Nucleus accumbens (tissue), 56 donors: ENCODE measurements at places on chromosomes 2 and 18.

DNA sequence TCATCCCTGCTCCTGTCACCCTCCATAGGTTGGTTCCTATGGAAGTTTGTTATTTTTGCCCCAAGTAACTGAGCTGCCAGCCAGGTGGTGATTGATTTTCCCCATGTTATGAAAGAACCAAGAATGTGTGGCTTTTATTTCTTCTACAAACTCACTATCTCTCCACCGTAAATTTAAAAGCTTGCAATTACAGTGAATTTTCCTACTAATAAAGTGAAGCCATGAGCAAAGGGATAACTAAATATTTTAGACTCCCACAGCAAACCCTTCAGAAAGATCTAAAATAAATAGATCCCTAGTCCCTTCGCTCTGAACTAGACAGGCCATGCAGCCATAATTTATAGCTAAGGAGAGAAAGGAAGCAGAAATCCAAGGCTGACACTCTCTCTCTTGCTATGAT lies 6.2 kb upstream of the KIAA2012 start:
- DNase-seq = no peak

GRCh38 chr2:1483551-1483950 lies 70.3 kb downstream of the TPO start:
- no peak for DNase-seq

DNA sequence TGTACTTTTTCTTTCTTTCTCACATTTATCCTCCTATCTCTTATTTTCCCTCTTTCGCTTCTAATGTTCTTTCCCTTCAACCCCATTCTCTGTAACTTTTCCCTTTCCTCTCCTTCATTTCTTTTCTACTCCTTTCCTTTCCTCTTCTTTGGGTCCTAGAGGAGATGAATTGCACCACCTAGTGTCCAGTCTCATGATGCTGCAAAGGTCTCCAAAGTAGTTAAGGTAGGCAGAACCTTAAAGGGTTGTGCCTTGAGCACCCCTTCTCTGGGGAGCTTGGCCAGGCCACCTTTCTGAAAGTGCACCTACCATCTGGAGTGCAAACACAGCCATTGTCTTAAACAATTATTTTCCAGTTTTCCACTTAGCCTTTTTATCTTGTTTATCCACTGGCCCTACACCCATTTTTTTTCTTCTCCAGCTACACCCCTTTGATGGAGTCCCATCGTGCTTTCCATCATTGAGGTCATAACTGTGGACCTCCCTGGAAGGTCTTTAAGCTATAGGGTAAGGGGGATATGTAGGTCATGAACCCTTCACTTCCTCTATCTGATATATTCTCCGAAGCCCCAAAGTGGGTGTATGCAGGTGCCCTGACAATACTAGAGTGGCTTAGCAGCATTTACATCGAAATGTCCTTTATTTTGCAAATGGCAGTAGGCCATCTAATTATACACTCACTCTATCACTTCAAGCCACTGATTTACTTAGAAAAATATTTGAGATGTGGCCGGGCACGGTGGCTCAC lies 155.9 kb downstream of the ESCO1 start:
- peak; percentile 4 for DNase-seq

DNA sequence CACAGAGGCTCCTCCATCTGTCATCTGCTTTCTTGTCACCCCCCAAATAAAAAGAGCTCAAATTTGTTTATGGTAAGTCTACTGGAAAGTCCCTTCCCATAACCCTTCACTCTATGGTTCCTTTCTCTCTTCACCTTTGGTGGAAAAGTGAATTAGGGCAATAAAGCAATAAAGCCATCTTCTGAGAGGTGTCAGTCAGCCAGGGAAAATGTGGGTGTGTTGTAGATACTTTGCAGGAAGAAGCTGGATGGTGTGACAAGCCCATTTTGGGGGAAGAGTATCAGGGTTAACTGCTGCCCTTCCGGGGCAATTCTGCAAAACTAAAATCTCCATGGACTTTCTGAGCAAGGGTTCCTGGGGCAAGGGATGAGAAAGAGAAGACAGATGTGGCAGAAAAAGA lies 197.9 kb downstream of the SH3BP4 start:
- DNase-seq = no peak

DNA sequence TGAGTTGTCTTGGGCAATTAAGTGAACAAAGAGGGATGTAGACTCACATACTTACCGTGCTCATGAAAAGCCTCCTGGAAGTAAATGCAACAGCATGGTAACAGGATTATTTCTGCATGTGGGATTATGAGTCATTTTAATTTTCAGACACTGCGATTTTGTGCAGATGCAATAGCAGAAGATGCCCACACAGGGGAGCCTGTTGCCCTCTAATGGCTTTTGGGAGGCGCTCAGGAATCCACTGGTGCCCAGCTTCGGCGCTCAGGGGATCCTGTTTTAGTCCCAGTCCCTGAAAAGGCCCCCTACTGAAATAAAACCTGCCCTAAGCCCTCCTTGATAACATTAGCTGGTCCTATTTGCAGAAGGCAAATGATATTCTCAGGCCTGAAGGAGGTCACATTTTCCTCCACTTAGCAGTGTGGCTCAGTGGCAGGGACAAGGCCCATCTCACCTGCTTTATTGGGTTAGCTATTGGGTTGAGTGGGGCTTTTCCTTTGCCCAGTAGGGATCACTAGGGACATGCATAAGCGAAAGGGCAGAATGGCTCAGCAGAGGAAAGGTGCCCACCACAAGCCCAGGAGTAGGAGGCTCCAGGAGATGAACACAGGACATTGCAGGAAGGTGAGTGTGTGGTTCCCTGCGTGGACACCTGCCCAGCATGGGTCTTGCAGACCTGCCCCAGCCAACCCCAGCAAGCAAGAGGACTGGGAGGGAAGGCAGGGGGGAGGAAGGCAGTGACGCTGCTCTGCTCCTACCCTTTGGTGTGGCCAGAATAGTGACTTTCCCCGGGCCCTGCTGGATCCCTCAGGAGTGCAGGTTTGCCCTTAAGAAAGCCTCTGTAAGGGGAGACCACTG lies 26.5 kb upstream of the KCNS3 start:
- DNase-seq = no peak

DNA sequence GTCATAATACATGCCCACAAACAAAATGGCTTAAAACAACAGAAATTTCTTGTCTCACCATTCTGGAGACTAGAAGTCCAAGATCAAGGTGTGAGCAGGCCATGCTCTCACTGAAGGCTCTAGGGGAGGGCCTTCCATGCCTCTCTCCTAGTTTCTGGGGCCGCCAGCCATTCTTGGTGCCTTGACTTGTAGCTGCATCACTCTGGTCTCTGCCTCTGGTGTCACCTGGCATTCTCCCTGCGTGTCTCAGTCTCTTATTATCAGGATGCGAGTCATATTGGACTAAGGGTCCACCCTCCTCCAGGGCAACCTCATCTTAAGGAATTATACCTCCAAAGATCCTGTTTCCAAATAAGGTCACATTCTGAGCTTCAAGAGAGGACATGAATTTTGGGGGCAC lies 76.1 kb downstream of the KCNF1 start:
- no peak for DNase-seq

DNA sequence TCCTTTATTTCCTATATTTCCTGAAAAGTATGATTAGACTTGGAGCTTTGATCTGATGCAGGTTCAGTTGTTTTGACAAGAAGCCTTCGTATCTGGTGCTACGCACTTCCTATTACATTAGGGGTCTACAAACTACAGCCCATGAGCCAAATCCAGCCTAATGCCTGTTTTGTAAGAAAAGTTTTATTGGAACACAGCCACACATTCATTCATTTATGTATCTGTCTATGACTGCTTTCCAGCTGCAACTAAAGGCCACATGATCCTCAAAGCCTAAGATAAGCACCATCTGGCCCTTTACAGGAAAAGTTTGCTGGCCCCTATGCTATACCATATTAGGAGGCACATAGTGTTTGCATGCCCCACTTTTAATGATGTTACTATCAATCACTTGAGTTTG lies 26.0 kb downstream of the EIF2AK3 start:
- DNase-seq = no peak

DNA sequence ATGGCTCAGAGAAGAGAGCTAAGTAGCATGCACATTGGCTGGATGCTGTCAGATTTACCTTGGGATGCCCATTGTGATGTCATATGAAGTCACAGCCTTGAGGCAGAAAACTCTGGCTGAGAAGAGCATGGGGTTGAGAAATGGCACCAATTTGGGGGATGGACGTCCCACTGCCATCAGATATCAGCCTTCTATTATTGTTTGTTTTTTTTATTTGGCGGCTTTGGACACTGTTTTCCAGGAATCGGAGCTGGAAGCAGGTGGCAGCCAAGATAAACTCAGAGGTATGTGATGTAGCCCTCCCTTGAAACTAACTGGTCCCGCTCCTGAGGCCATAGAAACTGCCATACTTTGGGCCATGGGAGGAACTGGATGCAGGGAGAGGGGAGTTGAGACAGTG lies 40.6 kb downstream of the GCKR start:
- DNase-seq = no peak

DNA sequence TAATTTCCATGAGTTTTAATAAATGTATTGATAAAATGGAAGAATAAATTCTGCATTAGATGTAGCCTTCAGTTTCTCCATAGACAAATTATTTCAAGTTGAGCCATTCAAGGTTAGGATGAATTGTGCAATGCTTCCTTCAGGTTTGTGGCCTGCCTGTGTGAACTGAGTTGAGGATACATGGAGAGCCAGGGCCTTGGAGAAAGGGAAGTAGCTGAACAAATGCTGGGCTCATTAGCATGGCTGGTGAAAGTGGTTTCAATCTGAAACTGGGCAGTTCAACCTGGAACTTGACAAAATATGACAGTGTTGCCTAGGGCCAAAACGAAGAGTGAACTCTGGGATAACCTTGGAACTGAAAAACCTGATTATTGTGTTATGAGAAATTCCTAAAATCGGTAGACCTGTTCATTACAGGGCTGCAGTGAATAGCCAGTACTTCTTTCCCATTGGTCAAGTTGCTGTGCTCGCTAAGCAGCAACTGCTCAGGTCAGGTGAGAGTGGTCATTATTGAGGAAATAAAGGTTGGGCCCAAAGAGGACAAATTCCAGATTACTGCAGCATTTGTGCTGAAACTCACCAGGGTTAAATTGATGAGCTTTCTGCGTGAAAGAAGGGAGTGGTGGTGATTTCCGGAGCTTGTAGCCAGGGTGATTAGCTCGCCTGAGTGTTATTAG lies 12.7 kb downstream of the INPP1 start:
- no peak for DNase-seq

- DNase-seq = no peak
Measured at GRCh38 chr2:138444411-138444810, 57.2 kb upstream of the SPOPL start.

GRCh38 chr2:64652231-64653108 lies 1.2 kb downstream of the SERTAD2 start:
- no peak for DNase-seq

GRCh38 chr2:171579481-171579880 lies 57.2 kb downstream of the CYBRD1 start:
- no peak for DNase-seq

GRCh38 chr18:38635709-38636430 lies 1070.3 kb upstream of the CELF4 start:
- DNase-seq = no peak

- DNase-seq = no peak
Measured at GRCh38 chr2:209138079-209138478, 285.8 kb upstream of the MAP2 start.

DNA sequence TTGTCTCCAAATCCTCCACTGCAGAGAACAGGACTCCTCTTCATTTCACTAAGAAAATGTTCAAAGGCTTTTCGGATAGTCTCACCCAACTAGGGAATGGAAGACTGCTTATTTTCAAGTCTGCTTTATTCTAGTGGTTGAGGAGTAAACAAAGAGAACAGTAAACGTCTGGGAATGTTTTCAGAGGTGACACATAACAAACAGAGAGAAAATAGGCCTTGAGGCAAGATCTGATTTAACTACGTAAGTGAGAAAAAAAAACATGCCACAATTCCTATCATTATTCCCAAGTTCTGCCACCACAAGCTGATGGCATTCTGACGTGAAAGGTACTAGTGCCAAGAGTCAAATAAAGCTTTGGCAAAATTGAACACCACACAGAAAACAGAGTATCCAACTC lies 16.7 kb upstream of the WIPF1 start:
- DNase-seq = no peak

- DNase-seq = no peak
Measured at GRCh38 chr2:168584911-168585310, 128.8 kb downstream of the CERS6 start.

DNA sequence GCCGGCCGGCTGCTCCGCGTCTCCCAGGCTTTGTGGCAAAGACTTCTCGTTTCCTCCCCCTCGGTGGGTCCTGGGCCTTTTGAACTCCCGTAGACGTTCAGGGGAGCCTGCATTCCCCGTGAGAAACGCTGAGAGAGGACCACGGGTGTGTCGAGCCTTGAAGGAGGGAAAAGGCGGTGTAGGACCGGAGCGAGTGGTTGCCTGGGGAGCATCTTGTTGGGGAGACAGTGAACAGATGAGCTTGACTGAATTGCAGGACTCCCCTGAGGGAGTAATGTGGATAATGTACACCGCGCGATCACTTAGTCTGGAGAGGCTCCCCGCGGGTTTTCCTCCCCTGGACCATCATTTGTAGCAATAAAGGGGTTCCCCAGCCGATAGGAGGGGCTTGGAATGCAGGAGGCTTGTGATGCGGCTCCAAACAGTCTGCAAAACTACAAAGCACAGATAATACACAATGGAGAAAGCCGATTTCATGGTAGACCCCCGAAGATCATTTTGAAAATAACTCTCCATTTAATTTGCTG lies 769 bp downstream of the ALMS1 start:
- DNase-seq = no peak

GRCh38 chr18:61580046-61580445 lies 246.8 kb downstream of the CDH20 start:
- no peak for DNase-seq

DNA sequence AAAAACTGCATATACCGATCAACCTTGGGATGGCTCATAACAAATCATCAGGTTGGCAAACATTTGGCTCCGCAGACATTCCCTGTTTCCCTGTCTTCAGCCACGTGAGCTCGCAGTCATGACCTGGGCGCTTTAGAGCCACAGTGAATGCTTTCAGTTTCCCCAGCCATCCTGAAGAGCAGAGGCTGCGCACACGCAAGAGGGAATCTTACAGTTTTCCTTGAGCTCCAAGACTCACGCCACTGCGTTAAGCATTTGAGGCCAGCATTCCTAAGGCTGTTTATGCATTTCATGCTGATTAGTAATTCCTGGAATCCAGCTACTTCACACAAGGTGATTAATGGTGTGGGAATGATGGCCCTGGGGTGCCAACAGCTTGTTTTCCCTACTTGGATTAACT lies 95.1 kb downstream of the MTCL1 start:
- no peak for DNase-seq

- DNase-seq = no peak
Measured at GRCh38 chr18:27713037-27713737, 463.7 kb downstream of the CDH2 start.
